ENCODE measurements at places on chromosomes 4 and X. TPM values are rescaled to one million over a fixed set of nuclear protein-coding genes. Genes with fewer than 3 reads are reported as not detected.

Gene RAB40AL
- 0.84 TPM for total RNA-seq

Gene ARSJ
- total RNA-seq, result 5.8 TPM

Gene NHS
- 8.4 TPM for total RNA-seq

- DNase-seq, result no peak
Observed at GRCh38 chr4:1026115-1026514, 14.7 kb downstream of the FGFRL1 start.

Gene NDP
- not detected for total RNA-seq

Gene CT47B1
- total RNA-seq, result not detected

- DNase-seq, result no peak
Observed at GRCh38 chrX:19739683-19740082, 147.7 kb downstream of the SH3KBP1 start.

DNA sequence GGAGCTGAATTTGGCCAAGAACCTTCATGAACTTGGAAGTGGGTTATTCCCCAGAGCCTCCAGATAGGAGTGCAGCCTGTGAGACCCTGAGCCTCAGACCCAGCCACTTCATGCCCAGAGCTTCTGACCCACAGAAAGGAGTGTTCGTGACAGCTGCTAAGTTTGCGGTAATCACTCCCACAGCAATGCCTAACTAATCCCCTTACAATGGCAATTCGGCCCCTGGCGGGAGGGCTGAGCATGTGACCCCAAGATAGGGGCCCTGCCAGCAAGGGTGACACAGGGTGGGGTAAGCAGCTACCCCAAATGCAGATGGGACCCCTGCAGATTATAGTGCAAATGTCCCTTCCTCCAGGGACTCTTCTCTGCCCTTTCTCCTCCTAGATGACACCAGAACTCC lies 22.5 kb downstream of the PNMA6E start:
- no peak for DNase-seq

DNA sequence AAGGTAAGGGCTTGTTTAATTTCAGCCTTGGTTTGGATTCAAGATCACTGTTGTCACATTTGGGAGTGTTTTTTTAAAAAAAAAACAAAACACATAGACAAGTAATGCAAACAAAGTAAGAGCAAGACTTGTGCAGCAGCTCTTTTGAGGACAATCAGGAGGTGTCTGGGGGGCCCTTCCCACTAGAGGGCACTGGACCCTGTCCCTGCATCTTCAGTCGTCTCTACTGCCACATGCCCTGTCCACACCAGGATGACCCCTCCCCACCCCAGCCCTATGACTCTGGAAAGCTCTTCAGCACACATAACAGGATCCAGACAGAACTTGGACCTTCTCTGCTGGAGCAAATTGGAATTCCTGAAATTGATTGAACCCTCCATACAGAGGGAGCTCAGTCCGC lies 71.0 kb downstream of the USP46 start:
- DNase-seq, result no peak

Gene OPRPN
- not detected for total RNA-seq

DNA sequence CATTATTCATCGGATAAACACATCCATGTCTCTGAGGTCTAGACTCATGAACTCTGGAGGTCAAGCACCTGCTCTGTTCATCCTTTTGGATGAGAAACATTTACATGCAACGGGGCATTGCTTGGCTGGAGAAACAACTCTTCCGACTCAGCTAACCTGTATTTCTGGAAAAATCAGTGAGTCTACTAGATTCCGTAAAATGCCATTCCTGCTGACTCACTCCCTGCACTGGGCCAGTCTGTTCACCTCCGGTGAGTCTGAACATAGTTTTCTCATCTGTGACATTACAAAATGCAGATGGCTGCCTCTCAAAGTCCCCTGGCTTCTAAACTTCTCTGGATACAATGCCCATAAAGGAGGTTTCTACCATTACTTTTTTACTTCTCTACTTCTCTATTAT lies 185.7 kb upstream of the HS3ST1 start:
- no peak for DNase-seq

- no peak for DNase-seq
Observed at GRCh38 chrX:97622111-97622510, 738.4 kb downstream of the RPA4 start.

DNA sequence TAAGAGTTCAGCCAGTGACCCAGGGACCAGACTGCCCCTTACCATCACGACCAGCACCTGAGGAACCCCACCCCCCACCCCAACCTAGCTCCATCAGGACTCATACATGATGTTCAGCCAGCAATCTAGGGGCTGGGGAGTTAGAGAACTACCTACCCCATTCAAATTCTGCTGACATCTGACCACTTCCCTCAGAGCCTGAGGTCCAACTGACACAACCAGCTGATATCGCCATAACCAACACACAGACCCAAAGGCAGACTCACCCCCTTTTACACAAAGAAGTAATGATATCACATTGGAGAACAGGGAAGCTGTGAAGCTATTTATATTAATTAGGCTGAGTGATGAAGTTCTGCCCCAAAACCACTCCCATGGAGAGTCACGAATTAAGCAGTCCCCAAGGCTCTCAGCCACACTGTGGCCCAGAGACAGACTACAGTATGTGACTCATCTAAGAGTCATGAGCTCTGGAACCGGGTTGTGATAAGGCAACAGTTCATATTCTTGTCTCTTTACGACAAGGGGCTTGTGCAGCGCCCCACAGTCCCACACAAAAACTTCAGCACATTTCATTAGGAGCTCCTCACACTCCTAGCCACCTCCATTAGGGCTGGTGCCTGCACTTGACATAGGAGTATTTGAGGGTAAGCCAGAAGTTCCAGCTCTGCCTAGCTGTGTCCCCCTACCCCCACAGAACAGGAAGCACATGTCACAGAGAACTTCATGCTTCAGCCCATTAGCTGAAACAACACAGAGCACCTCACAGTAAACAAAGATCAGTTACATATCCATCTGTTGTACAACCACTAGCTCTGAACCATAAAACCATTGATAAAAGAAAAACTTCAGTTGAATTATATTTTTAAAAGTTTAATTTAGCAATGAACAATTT lies 184.7 kb upstream of the ZCCHC13 start:
- no peak for DNase-seq

DNA sequence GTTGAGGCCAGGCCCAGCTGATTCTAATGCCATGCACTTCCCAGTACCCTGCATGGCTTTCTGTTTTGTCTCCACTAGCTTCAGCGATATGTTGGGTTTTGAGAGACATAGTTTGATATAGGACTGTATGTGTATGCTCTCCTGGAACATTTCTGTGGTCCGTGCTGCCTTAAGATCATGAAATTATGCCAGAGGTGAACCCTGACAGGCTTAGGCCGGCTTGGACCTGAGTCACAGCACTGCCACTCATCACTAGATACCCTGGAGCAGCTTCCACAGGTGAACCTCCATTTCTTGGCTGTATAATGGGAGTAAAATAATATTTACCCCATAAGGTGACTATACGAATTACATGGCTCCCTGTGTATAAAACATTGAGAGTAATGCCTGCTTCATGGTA lies 6.4 kb downstream of the SGMS2 start:
- no peak for DNase-seq

GRCh38 chr4:72144241-72144640 lies 112.4 kb downstream of the NPFFR2 start:
- no peak for DNase-seq

DNA sequence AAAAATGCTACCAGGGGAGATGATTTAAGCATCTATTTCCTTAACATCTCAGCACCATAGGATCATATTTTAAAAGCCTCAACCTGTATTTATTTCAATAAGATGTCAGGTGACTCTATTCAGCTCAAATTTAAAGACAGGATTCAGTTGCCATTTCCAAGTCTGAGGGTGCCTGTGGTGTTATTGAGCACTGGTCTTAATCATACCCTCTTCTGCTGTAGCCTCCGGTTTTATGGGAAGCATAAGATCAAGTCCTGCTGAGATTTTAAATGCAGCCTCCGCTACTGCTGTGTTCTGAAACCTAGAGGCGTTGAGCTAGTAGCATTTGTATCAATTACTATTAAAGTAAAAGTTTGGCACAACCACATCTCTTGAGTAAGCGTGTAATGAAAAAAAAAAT lies 185.7 kb upstream of the NWD2 start:
- DNase-seq, result no peak

DNA sequence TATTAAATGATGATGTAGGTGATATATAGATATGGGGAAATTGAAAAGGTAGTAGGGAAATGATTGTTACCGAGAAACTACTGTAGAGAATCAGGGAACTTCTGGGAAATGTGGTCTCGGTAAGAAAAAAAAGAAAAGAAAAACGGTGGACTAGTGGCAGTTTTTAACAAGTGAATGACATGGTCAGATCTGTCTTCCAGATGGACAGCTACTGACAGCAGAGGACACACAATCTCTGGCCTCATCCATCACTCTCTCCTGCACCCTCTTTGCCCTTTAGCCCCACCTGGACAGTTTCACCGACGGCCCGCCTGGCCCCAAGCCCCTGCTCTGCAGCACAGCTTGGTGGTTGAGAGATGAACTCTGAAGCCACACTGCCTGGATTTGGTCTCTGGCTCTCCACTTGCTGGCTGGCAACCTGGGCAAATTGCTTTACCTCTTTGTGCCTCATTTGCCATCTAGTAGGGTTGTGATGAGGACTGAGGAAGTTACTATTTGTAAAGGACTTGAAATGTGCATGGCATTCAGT lies 23.4 kb downstream of the RBM47 start:
- no peak for DNase-seq

- no peak for DNase-seq
Observed at GRCh38 chr4:165518024-165518616, 139.3 kb downstream of the CPE start.

Gene INTS6L
- 9.6 TPM for total RNA-seq

DNA sequence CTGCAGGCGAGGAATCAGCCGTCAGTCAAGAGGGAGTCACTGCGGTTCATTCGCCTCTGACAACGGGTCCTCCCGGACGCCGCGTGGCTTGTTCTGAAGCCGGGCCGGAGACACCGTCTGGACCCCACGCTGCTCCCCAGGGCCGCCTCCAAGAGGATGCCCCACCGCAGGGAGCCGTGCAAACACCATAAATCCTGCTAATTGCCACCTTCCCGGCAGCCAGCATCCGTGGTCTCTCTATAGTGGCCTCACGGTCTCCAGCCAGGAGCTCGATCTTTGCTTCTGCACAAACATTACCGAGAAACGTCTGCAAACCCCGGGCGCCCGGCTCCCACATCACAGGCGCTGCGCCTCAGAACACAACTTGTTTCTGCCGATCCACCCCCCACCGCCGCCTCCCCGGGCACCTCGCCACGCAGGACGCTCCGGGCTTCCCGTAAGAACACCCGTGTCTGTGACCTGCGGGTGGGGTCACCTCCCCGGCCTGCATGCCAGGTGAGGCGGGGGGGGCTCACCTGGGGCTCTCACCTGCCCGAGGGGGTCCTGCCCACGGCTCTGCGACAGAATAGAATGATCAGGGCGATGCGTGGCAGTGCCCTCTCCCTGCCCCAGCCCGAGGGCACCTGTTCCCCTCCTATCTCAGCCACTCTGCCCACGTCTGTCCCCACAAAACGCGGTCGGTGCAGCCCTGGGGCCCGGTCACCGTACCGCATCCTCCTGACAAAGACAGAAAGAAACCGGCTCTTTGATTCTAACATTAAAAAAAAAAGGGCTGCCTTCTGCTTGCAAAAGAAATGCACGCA lies 32.4 kb upstream of the PPP2R3B start:
- no peak for DNase-seq

Gene FRMD7
- total RNA-seq, result not detected

DNA sequence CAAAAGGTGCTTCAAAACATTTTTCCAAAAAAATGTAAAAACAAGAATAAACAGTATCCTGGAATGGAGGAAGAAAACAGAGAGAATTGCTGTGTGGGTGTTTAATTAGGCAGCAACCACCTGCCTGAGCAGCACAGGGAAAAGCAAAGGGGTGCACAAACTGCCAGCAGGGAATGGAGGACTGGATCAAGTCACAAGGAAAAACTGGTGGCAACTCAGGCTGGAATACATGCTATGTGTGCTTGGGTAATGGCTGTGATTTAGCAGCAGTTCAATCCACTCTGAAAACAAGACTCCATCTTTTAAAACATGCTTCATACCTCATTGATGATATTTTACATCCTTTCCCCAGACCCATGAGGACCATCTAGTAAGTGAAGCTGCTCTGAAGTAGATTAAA lies 179.5 kb downstream of the HS6ST2 start:
- DNase-seq, result no peak

- no peak for DNase-seq
Observed at GRCh38 chr4:59068722-59069418, 1958.7 kb upstream of the IGFBP7 start.

GRCh38 chr4:61532336-61533000 lies 332.3 kb downstream of the ADGRL3 start:
- no peak for DNase-seq

DNA sequence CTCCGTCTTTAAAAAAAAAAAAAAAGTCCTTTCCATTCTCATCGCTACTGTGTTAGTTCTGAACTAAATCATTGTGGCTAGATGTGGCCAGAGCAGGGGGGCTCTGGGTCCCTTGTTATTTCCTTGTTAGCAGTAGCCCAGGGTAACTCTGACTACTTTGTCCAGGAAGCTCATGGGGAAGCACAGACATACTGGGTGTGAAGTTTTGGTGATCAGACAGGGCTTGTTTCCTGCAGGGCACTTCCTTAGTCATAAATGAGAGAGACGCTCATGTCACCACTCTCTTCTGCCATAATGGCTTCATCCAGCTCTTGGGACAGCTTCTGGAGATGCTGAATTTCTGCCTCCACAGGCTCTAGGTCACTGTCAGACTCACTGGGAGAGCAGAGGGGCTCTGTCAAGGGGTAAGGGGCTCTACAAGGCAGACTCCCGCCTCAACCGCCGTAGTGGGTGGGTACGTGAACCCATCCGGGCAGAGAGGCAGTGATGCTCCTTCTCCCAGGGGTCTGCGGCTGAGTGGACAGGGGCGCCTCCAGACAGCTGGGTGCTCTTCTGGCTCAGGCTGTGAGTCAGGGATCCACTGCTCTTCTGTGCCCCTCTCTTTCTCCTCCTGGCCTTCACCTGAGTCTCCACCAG lies 12.9 kb downstream of the STIM2 start:
- no peak for DNase-seq

GRCh38 chrX:2841537-2841936 lies 12.8 kb downstream of the GYG2 start:
- DNase-seq, result no peak

DNA sequence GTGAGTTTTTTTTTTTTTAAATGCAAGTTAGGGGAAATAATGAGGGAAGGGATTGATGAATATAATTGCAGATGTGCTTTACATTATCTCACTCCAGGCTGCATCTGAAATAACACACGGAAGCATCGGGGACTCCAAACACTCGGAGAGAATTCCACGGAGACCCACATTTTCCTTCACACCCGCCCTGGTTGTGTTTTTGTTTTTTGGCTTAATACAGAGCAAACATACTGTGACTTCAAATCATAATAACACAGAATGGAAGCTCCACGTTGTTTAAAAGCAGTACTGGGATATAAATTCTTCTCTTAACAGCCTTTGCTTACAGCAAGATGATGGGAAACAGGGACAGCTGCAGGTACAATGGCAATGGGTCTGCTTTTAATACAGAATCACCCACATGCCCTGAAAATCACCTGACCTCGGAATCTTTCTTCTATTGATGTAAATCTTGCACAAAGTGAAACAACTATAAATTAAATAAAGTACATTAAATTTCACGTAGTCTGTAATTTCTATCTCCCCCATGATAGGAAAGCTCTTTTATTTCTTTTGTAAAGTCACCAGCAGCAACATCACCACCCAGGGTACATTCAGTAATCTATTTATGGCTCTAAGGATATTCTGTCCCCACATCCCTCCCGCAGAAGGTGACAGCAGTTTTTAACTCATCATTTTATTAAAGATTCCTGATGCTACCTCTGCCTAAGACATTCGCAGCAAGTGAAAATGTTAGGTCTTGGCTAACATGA lies 119.3 kb downstream of the ZNF827 start:
- DNase-seq, result no peak

All from omental fat pad (tissue), 4 donors.